ENCODE measurements at places on chromosomes 4 and X.

- no peak for DNase-seq
These were observed 94.6 kb upstream of the SMAD1 start for GRCh38 chr4:145387079-145387478.

- DNase-seq, result no peak
These were observed 497.6 kb downstream of the PRR32 start for GRCh38 chrX:127317159-127317558.

DNA sequence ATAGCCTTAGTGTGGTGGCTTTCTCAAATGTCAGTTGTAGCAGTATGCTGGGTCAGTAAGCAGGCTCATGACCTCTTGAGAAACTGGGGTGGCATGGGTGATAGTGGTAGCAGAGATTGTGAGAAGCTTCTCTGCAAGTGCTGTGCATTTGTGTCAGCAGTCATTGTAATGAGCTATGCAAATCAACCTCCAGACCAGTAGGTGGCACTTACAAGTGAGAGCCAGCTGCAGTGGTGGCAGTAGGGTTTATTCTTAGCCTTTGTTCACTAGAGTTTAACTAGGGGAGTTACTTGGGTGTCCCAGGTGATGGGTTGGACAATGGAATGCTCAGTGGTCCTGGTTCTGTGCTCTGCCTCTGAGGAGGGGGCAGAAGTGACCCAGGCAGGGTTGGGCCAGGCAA, 818.7 kb downstream of the PCDH7 start:
- DNase-seq, result peak; percentile 9

- DNase-seq, result peak; percentile 11
These were observed 118.5 kb downstream of the PLS3 start for GRCh38 chrX:115679460-115679859.

GRCh38 chr4:75848891-75849290, 53.4 kb downstream of the PPEF2 start:
- peak; percentile 13 for DNase-seq

DNA sequence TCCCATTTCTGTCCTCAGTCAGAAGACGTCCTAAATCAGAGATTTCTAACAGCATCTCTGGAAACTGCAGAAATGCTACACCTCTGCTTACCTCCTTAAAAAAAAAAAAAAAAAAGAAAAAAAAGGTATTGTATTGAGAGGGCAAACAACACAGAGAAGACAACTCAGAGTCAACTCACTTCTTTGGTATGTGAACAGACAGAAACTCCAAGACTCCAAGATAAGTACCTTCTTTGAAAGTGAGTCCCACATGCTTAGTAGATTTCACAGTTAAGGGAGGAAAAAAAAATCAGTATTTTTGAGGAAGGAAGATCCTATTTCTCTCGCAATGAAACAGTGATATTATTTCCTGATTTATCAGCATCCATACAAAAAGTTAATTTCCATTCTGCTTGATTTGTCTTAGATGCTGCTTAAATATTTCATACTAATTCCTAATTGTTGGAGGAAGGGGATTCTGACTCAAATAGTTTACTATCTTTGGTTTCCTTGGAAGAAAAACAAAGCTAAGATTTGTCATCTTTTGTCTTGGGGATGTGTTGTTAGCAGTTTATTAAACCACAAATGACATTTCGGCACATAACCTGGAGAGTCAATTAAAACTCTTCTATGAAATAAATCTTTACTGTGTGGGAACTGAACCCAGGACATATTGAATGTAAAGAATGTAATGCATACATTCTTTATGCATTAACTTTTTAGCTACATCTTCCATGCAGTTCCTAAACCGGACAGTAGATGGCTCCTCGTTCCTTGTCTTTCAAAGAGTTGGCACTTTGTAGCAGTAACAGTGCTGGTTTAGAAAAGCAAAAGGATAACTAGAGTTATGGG, 4.7 kb downstream of the RASGEF1B start:
- DNase-seq, result peak; percentile 73

DNA sequence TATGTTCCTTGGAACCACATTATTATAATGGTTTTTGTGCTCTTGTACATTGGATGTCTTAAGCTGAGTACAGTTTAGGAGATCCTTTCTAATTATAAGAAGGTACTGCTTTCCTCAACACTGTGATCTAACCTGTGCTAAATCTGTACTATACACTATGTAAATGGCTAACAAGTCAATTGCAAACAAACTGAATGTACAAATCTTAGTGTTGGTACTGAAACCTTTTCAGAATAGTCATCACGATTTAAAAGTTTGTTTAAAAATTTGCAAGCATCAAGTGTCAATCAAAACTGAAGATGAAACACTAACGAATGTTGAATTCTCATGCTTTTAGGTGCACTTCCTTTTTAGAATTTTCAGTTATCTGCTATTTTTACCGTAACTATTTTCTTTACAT, 2090.4 kb upstream of the TENM3 start:
- DNase-seq, result no peak

- DNase-seq, result no peak
These were observed 224.1 kb upstream of the GK2 start for GRCh38 chr4:79632114-79632513.

GRCh38 chr4:71216316-71216959, 122.4 kb upstream of the SLC4A4 start:
- no peak for DNase-seq

DNA sequence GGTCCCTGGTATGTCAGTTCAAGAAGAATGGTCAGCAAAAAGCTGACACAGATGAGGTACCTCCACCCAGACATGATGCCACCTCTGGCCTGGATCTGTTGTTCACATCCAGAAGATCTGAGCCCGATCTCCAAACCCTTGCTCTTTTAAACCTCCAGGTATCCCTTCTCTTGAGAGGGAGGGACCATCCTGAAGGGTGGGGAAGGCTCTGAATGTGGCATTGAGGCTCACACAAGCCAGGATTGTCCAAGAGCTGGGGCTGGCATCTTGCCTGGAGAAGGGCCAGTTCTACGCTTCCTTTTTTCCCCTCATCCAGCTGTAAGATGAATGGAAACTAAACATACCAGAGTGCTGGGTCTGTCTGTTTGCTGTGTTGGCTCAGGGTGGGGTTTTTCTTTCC, at the start of gene ITIH6:
Gene ITIH6, minus strand, starts transcription at position 119 of the 400 bp plus-strand sequence. Its CDS starts 45 bp downstream, at position 74.
- DNase-seq, result no peak

- no peak for DNase-seq
These were observed 212.6 kb upstream of the RASGEF1B start for GRCh38 chr4:81684352-81684751.

DNA sequence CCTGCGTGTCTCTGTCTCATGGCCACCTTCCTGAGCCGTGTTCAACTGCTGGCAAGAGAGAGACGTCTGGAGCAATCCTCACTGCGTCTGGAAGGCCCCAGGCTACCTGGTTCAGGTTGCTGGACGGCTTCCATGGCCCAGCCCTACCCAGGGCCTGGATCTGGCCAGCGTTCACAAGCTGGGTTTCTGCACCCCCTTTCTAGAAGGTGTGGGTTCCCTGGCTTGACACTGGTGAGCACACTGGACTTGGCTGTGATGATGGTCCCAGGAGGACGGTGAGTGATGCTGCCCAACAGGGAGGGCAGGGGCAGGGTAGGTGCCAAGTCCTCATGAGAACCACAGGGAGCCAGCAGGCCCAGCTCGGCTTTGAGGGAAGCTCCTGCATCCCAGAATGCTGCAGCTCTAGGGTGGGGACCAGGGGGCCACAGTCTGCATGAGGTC, 63.4 kb downstream of the HTRA3 start:
- DNase-seq, result no peak

DNA sequence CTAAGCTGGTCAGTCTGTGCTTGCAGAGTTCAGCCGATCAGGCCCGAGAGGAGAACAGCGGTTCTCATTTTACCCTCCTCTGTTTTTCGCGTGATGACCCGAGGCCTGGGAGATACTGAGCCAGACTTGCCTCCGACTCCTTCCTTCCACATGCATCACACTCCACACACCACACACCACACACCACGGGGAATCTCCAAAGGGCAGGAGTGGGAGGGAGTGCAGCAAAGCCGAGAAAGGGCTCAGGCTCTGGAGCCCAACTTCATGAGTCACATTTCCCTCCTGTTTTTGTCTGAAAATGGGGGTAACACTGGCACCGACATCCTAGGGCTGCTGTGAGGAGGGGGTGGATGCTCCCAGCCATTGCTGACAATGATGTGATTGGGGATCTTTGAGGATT, 38.9 kb downstream of the TKTL1 start:
- DNase-seq, result no peak

DNA sequence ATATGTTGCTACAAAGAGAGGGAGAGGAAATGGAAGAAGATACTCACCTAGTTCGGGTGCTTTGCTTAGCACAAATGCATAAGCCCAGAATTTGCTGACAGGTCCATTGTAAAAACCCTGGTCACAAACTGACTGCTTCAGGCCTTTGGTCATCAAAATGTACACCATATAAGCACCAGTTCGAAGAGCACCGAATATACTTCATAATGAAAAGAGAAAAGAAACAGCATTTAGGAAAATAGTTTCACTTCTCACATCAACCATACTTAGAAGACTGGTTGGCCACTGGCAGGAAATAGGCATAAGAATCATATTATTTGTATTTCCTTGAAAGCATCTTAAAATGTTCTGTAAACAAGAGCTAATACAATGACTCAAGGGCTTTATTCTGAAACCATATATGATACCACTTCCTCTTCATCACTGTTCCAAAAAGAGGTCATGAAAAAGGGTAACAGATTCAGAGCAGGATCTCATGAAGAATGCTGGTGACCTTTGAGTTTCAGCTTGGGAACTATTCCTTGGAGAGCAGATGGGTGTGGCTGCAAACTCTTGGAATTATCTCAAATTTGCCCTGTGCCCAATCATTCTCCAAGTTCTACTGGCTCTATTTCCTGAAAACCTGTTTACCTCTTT, 138.7 kb downstream of the ELOVL6 start:
- no peak for DNase-seq

- no peak for DNase-seq
These were observed 754.9 kb upstream of the SLIT2 start for GRCh38 chr4:19496756-19497155.

GRCh38 chr4:11587797-11588196, 159.1 kb upstream of the HS3ST1 start:
- no peak for DNase-seq

DNA sequence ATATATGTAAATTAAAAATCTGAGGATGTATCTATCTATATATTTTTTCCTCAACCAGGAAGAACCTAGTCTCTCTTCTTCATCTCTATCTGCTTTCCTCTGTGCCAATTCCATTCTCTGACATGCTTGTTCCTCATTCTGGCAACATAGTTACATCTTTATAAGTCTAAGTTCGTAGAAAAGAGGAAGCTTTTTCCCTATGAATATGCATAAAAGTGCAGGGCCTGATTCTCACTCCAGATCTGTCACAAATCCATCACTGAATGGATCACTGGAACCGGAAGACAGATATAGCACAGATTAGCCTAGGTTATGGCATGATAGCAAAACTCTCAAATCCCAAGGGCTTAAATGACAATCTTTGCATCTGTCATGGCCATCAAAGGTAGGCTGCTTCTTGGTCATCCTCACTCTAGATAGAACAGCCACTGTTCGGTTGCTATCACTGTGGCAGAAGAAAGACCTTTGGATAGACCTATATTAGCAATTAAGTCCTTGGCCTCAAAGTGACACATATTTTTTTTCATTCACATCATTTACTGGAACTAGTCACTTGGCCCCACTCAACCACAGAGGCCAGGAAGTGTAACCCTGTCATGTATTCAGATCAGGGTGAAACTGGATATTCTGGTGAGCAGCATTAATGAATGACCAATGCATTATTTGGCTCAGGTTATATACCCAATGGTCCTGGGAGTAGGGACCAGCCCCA, 22.2 kb downstream of the DTHD1 start:
- DNase-seq, result peak; percentile 74

DNA sequence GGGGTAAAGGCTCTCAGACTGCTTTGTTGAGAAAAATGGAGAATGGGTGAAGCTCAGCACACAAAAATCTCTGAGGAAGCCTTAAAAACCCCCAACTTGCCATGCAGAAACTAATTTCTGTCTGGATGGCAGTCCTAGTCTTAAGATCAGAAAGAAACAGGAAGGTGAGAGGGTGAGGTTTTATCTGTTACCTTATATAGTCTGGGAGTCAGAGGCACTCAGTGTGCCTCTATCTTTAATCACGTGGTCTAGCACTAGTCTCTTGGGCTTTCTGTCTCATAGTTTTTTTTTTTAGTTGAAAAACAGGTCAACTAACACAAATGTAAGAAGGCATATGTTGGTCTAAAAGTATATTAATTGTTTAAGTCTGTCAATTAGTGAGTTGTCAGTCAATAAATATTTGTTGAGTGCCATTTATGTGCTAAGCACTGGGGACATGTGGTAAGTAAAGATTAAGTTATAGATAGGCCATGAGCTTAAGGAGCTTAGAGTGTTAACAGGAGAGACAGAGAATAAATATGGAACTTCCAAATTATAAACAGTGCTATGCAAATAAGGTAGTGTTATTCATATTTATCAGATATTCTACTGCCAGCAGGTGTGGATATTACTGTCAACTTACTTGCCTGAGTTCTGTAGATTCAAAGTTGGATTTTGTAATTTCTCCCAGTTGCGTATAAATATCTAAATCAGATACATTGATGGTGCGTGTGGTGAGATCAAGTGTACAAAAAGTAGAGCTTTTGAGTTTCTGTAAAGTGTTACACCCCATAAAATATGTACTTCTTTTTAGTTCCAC, 7.0 kb downstream of the CYBB start:
- DNase-seq, result peak; percentile 64

- no peak for DNase-seq
These were observed 53.8 kb downstream of the NDNF start for GRCh38 chr4:121018543-121018942.

GRCh38 chr4:48620093-48620492, 130.0 kb downstream of the ZAR1 start:
- DNase-seq, result no peak

DNA sequence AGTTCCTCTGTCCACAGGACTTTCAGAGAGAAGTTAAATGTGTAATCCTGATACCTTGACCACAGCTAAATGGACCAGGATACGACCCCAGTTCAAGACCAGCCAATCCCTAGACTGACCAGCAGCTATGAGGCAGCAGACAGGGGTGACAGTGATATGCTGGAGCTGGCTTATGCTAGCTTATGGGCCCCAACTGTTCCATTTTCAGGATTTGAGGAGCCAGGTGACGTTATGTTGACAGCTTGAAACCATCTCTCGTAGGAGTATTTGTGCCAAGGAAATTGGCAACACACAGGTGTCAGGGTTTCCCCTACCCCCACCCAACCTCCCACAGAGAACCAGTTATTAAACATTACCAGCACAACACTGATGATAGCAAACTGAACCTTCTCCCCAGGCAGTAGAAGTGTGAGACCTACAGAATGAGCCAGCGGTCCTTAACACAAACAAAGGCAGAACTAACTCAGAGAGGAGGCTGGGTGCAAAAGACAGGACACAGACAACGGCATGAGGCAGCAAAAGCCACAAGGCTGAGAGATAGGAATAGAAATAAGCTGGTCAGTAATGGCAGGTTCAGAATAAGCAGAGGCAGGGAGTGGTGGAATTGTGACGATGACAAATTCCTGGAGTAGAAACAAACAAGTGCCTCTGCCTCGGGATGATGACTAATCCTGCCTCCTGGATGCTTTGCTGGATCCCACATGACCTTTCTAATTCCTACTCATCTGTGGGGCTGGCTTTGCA, 85.6 kb upstream of the CPEB2 start:
- DNase-seq, result no peak

- no peak for DNase-seq
These were observed 18.9 kb downstream of the DNAJB14 start for GRCh38 chr4:99927566-99927965.

- peak; percentile 27 for DNase-seq
These were observed 108.1 kb downstream of the DHX15 start for GRCh38 chr4:24476282-24476681.

GRCh38 chr4:102318105-102318504, 27.2 kb downstream of the SLC39A8 start:
- DNase-seq, result no peak

- no peak for DNase-seq
These were observed 434.8 kb upstream of the IGFBP7 start for GRCh38 chr4:57544811-57545654.

Data from NB4 (cell line).